Glomerular endothelial cell (primary cell): ENCODE measurements at places on chromosomes 7 and 10.

- DNase-seq: no peak
These were observed 303.3 kb upstream of the IGFBP3 start for GRCh38 chr7:46224363-46224762.

GRCh38 chr10:78756604-78757343 lies 312.0 kb upstream of the ZMIZ1 start:
- DNase-seq: peak; percentile 81

GRCh38 chr7:133609806-133610205 lies 356.9 kb downstream of the EXOC4 start:
- no peak for DNase-seq

DNA sequence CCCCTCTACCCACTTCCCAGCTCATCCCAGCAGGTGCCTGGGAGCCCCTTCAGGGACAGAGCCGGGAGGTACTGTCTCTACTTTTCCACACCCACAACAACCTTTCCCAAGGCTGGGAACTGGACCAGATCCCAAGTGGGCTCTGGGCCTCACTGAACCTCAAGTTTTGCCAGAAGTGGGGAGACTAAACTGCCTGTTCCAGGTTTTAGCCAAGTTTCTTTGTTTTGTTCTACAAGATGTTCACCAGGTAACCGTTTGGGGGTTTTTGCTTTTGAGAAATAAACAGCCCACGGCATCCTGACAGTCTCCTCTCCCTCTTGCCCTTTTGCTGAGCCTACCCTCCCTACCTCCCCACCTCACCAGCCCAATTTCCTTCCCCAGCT lies 10.6 kb upstream of the EMX2 start:
- DNase-seq: no peak

DNA sequence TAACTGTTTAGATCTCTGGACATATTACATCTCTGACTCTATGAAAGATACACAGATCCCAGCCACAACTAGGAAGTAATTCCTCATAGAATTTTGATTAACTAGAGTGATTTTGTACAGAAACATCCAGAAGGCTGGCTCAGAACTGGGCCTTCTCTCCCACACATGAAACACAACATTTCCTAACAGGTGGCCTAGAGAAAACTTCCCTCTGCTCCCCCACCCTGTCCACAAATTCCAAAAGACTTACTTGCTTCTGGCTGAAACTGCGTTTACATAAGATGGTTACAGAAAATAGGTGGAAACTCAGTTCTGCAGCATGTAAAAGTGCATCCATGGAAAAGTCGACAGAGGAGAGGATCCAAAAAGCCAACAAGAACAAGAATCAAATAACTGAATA lies 132.9 kb downstream of the FZD1 start:
- DNase-seq: no peak

- DNase-seq: no peak
These were observed 814.6 kb upstream of the AUTS2 start for GRCh38 chr7:68783684-68784083.

- DNase-seq: no peak
These were observed 51.4 kb upstream of the SLC35B4 start for GRCh38 chr7:134367956-134368749.

DNA sequence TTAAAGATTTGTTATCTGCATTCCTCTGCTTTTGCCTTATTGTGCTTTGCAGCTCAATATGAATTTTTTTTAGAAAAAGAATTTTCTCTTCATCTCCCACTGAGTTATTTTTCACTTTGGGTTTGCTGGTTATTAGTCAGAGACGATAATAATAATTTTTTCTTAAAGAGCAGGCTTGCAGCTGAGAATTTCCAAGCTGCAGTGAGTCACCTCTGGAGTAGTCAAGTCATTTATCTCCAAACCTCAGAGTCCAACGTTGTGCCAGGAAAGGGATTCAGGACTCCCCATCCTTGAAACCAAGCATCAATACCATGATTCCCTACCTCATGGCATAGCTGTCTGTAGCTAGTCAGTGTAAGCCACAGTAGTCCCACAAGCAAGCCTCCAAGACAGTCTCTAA lies 15.2 kb upstream of the EGR2 start:
- DNase-seq: no peak

GRCh38 chr7:5406957-5407945 lies 16.4 kb downstream of the TNRC18 start:
- no peak for DNase-seq

- DNase-seq: no peak
These were observed 117.5 kb downstream of the NRF1 start for GRCh38 chr7:129728875-129729467.

DNA sequence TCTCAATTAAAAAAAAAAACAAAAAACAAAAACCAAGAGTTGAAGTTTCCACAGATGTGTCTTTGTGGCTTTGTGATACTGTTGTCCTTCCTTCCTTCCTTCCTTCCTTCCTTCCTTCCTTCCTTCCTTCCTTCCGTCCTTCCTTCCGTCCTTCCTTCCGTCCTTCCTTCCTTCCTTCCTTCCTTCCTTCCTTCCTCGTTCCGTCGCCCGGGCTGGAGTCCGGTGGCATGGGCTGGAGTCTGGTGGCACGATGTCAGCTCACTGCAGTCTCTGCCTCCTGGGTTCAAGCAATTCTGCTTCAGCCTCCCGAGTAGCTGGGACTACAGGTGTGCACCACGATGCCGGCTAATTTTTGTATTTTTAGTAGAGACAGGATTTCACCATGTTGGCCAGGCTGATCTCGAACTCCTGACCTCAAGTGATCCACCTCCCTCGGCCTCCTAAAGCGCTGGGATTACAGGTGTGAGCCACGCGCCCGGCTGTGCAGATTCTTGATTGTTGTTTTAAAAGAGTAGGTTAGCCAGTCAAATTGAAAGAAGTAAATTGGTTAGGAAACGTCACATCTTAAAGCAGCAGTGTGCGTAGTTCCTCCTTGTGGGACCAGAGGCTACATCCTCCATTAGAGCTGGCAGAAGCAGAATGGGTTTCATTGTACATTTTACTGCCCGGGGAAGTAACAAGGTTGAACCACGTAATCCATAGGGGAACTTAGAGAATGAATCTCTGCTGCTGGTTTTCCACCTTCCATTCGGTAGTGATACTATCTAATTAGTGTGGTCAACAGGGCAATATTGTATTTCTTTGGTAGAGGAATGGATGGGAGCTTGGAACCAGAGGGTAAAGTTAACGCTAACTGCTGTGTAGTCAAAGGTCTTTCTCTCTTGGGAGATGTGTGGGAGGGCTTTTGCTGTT lies 20.6 kb downstream of the DNAJB6 start:
- DNase-seq: no peak

- no peak for DNase-seq
These were observed 40.0 kb downstream of the KCTD7 start for GRCh38 chr7:66668677-66669076.

DNA sequence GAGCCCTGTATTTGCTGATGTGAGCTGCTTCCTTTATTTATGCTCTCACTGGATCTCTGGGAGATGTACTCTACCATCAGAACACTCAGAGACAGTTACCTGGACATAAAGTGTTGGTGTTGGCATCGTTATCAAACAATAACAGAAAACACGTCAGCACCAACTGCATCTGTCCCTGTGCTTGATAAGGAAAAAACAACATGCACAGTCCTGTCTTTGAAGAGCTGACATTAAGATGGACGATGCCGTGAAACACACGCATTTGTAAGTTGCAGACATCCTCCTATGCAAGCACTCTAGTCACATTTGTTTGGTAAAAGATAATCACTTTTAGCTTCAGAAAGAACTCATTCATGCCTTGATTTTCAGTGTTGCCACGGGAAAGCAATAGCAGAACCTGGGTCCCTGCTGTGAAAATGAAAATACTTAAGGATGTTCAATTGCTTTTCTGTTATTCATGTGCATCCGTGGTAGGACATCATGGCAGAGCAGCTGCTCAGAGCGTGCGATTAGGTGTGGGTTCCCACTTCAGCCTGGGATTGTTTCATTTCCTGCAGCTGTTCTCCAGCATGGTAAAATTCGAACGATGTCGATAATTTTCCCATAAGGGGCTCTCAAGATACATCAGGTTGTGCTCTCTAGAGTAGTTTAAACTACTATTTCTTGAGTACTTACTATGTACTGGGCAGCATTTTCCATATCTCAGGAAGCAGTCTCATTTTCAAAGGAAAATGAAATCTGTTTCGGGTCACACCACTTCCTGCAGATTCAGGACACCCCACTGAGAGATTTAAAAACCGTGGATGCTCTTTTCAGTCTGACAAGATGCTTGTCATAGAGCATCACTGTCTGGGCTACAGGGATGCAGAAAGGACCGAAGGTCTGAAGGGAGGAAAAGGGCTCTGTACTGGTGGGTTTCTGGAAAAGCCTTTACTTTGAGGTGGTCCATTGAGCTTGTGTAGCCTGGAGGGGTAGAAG lies 248.7 kb downstream of the CAMK1D start:
- no peak for DNase-seq

DNA sequence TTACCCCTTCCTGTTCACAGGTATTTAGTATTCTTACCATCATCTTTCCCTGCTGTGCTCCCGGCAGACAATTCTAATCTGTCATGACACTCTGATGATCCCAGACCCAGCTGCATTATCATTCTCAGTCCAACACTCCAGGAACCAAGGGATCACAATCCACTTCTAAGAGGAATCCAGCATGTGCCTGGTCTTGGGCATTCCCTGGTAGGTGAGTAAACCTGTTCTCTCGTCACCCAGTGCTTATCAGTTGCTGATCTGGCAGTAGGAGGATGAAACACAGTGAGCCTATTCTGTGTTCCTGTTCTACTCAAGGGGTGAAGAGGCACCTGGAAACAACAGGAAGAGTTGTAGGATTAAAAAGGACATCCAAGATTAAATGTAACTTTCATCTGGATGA lies 1.3 kb upstream of the DMBT1 start:
- DNase-seq: no peak

DNA sequence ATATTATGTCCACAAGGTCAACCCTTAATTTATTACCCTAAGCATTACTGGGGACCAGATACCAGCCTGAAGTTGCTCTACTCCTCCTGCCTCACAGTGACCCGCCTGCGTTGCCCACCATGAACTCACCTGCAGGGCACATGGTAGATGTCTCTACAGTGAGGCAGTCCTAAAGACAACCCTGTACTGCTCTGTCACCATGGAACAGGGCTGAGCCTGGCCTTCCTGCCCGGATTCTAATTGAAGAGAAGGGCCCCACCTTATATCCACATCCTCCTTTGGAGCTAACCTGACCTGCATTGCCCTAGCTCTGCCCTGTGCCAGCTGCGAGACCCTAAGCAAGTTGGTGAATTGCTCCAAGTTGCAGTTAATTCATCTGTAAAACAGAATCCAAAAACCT lies 4.1 kb downstream of the SH3PXD2A start:
- DNase-seq: no peak

GRCh38 chr10:65949526-65949925 lies 976.3 kb upstream of the LRRTM3 start:
- no peak for DNase-seq

DNA sequence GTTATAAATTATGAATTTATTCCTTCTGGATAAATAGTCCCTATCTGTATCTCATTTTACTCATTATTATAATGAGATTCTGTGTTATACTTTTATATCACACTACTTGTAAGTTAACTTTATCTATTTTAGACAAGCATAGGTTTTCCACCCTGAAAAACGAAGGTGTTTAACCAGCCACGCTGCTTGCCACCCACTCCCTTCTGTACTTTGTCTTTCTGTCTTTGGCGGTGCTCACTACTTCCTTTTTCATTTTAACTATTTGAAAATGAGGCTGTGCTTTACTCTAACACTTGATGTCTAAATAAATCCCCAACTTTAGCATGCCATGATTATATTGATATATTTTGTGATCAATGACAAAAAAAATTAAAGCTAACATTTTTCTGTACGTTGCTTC lies 952.9 kb downstream of the DNAJB9 start:
- DNase-seq: no peak
